Left lung (tissue), 14 donors: ENCODE measurements at places on chromosomes 13 and 19. TPM values are rescaled to one million over a fixed set of nuclear protein-coding genes. Genes with fewer than 3 reads are reported as not detected.

The ZNF443 gene
- total RNA-seq, result 4.3 TPM

The ZNF14 gene
- total RNA-seq, result 4.8 TPM

GRCh38 chr13:24141333-24141910, 19.1 kb upstream of the SPATA13 start:
- H3K27ac ChIP-seq, result no peak overlapping the region
- no peak overlapping the region for H3K4me3 ChIP-seq
- H3K36me3 ChIP-seq, result no peaks in the 10 kb centered on the region
- H3K27me3 ChIP-seq, result no peaks in the 10 kb centered on the region
- no peak for DNase-seq

DNA sequence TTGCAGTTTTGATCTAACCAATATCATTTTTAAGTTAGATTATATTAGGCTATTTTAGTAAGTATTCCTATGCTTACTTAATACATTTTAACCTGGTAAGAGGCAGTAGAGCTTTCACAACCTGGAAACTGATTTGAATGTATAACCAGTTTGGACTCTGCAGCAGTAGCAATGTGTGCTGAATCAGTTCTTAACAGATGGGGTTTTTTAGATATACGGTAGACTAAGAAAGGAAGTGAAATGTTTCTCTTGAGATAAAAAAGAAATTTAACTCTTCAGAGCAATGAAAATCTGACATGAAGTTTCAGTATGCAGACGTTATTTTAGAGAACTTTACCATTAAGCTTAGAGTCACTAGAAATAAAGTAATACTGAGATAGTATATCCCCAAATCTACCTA, 2.7 kb downstream of the NBEA start:
- H3K4me1 ChIP-seq, result peaks cover 19% of the 10 kb centered on the region
- H3K36me3 ChIP-seq, result no peaks in the 10 kb centered on the region
- no peak overlapping the region for H3K27ac ChIP-seq
- H3K4me3 ChIP-seq, result no peak overlapping the region
- DNase-seq, result no peak
- peaks cover 16% of the 10 kb centered on the region for H3K27me3 ChIP-seq

DNA sequence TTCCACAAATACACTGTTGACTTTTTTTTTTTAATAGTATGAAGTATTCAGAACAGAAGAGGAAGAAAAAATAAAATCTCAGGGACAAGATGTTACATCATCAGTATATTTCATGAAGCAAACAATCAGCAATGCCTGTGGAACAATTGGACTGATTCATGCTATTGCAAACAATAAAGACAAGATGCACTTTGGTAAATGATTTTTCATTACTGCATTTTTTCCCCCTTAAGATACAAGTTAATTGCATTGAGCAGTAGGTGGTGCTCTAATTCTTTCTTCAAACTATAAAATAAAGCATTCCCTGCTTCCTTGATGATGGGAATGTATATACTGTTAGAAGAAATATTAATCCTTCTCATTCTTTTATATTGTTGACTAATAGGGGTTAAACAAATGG, 17.1 kb downstream of the UCHL3 start:
- H3K27ac ChIP-seq, result no peak overlapping the region
- H3K4me3 ChIP-seq, result no peak overlapping the region
- H3K27me3 ChIP-seq, result no peaks in the 10 kb centered on the region
- peak; percentile 13 for DNase-seq
- H3K4me1 ChIP-seq, result no peaks in the 10 kb centered on the region

DNA sequence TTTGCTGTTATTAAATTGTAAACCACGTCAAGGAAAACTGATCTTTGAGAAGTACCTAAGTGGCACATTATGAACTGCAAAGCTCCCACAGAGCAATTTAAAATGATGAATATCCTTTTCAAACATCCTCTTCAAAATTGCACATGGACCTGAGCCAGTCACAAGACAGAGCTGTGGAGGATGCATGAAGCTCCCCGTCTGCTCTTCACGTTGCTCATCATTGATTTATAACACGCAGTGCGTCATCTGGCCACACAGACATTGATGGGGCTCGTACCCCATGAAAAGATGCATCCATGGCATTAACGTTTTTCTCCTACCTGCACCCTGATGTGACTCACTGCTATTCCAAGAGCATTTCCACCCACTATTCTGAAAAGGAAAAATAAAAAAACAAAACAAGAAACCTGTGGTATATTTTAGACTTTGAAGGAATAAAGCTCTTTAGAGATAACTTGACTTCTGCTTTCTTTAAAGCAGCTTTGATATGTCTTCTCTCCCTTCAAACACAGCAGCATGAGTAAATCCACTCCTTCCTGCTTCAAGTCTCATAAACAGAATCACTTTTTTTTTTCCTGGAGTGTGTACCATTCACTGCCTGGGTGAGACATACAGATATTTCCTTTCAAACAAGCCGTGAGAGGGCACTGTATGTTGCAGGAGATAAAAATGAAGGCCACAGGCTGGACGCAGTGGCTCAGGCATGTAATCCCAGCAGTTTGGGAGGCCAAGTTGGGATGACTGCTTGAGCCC, 7.2 kb upstream of the SERTM1 start:
- H3K27me3 ChIP-seq, result no peaks in the 10 kb centered on the region
- DNase-seq, result no peak
- no peaks in the 10 kb centered on the region for H3K36me3 ChIP-seq
- H3K27ac ChIP-seq, result no peak overlapping the region
- H3K4me1 ChIP-seq, result no peaks in the 10 kb centered on the region
- H3K4me3 ChIP-seq, result no peak overlapping the region

GRCh38 chr13:97116754-97117153, 105.4 kb upstream of the MBNL2 start:
- no peaks in the 10 kb centered on the region for H3K36me3 ChIP-seq
- H3K4me3 ChIP-seq, result no peak overlapping the region
- DNase-seq, result no peak
- H3K27me3 ChIP-seq, result no peaks in the 10 kb centered on the region

GRCh38 chr13:18212873-18213272, 968.8 kb downstream of the TUBA3C start:
- no peaks in the 10 kb centered on the region for H3K36me3 ChIP-seq
- DNase-seq, result no peak
- H3K27me3 ChIP-seq, result no peaks in the 10 kb centered on the region
- no peak overlapping the region for H3K4me3 ChIP-seq
- no peak overlapping the region for H3K27ac ChIP-seq

GRCh38 chr13:32267836-32268439, 47.2 kb downstream of the ZAR1L start:
- H3K4me1 ChIP-seq, result no peaks in the 10 kb centered on the region
- no peak overlapping the region for H3K4me3 ChIP-seq

GRCh38 chr19:3556978-3557460, 367 bp downstream of the MFSD12 start:
- peak overlapping the region; percentile 90 for H3K4me3 ChIP-seq
- no peaks in the 10 kb centered on the region for H3K36me3 ChIP-seq
- peaks cover 11% of the 10 kb centered on the region for H3K4me1 ChIP-seq
- H3K27me3 ChIP-seq, result no peaks in the 10 kb centered on the region

GRCh38 chr13:36870050-36870692, 49.9 kb downstream of the SMAD9 start:
- peaks cover 5% of the 10 kb centered on the region for H3K4me1 ChIP-seq
- H3K27ac ChIP-seq, result no peak overlapping the region
- no peak overlapping the region for H3K4me3 ChIP-seq
- no peak for DNase-seq
- H3K27me3 ChIP-seq, result no peaks in the 10 kb centered on the region
- peaks cover 6% of the 10 kb centered on the region for H3K36me3 ChIP-seq
